ENCODE measurements at places on chromosomes 2 and 18.

DNA sequence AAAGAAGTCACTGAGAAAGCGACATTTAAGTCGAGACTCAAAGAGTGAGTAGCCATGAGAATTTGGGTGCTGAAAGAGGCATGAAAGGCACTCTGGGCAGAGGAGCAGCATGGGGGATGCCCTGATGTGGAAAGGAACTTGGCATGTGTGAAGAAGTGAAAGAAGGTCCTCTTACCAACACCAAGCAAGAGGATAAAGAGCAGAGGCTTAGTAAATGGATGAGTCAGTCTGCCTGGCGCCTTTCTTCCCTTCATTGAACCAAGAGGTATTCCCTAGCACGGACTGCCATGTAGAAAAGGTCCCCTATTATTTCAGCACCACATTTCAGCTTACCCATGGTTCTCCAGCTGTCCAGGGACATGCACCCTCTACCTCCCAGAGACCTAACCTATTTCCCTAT is 221.1 kb upstream of the NRP2 start:
- DNase-seq = no peak

GRCh38 chr2:197786010-197786877 is 1.1 kb upstream of the BOLL start:
- DNase-seq = no peak

- DNase-seq = no peak
These were observed 108.8 kb upstream of the TMEM200C start for GRCh38 chr18:6004119-6004518.

- DNase-seq = no peak
These were observed 327.7 kb downstream of the TGIF1 start for GRCh38 chr18:3777719-3778118.

DNA sequence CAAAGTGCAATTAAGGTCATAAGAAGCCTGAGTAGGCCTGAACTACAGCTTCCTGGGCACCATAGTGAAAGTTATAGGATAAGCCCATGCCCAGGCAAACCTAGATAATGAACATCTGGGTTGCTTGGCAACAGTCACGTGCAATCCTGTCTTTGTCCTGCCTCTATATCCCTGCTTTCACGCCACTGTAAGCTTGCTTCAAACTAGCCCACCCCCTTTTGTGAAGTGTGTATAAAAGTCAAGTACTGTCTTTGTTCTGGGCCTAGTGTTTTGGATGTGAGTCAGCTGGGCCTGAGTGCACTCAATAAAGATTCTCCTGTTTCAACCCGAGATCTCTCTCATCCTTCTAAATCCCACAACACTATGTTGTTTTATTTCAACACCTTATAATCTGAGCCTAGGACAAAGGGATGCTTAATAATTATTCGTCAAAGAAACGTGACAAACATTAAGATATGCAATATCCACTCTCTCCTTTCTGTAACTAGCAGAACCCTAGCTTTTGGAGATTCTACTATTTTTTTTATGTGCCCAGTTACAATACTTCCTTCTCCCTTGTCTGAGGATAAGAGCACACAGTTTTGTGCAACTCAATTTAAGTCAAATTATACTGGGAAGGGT is 927.8 kb downstream of the SUCLG1 start:
- DNase-seq = no peak

DNA sequence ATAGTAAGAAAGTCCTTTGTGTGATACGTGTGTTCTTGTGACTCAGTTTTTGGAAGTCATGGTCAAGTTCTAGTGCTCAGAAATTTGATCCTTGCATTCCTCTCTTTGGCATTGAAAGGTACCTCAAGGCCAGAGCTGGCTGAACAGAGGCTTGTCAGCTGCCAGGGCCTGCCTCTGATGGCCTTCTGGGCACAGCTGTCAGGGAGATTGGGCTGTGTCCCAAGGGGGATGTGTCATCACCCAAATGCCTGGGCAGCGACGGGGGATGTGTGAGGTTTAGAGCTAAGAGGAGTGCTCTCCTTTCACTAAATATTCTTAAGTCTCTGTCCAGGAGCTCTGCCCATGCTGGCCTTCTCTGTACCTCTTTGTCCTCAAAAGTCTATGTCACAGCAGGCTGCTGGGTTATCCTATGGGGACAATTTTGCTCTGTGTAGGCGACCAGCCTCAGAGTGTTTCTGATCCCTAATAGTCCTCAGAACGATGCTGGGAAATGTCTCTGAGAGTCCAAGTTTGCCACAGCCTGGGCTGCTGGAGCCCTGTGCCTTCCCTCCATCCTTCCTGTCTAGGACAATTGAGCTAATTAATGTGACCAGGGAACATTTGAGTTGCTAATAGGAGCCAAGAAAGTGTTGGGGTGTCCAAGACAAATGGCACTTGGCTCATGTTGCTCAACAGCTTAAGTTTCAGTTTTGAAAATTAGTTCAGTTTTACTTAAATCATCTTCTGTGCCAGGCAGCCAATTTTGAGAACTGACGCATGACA is 115.4 kb upstream of the ZNF521 start:
- DNase-seq = no peak

DNA sequence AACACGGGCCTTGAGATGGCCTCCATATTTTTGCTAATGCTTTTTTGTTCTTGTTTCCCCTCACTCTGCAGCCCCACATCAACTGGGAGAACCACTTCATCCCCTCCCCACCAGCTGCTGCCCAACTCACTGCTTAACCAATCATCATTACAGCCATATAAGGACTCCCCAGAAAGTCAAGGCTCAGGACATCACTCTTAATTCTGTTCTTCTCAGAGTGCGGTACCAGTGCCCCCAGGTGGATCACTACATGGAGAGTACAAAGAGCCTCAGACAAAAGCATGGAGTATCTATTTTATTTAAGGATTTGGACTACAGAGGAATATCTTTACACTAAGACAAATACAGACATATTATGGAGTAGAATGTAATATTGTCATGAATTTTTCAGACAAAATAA is 340.6 kb downstream of the PAX3 start:
- DNase-seq = no peak
